ENCODE measurements at places on chromosomes 12 and 14. TPM values are rescaled to one million over a fixed set of nuclear protein-coding genes. Genes with fewer than 3 reads are reported as not detected.

- no peak for DNase-seq
Observed at GRCh38 chr12:26062566-26062965, 62.3 kb downstream of the BHLHE41 start.

DNA sequence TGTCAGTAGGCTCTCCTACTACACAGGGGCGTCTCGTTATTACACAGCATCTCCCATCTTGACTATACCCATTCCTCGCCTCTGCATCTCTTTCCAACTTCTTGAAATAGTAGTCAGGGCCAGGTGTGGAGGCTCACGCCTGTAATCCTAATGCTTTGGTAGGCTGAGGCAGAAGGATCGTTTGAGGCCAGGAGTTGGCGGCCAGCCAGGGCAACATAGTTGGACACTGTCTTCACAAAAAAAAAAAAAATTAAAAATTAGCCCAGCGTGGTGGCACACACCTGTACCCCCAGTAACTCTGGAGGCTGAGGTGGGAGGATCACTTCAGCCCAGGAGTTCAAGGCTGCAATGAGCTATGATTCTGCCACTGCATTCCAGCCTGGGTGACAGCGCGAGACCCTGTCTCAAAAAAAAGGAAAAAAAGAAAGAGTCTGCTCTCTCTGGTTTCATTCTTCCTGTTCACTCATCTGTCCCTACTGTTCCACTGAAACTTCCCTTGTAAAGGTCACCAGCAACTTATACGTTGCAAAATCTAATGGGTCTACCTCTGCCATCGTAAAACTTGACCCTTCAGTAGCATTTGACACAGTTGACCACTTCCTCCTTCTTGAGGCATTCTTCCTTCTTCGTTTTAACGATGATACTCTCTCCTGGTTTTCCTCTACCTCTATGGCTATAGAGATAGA lies 41.0 kb upstream of the PTGR2 start:
- DNase-seq, result no peak

- DNase-seq, result no peak
Observed at GRCh38 chr14:57380935-57381334, 9.5 kb upstream of the NAA30 start.

GRCh38 chr14:103056322-103057027 lies 874 bp downstream of the CDC42BPB start:
- no peak for DNase-seq

- DNase-seq, result no peak
Observed at GRCh38 chr14:74580275-74580672, 31.8 kb downstream of the LTBP2 start.

PRIMA1 gene
- 1.00 TPM for polyA plus RNA-seq

GRCh38 chr12:32478858-32479725 lies 79.7 kb downstream of the FGD4 start:
- DNase-seq, result no peak

GRCh38 chr12:65432651-65433050 lies 154.2 kb downstream of the MSRB3 start:
- DNase-seq, result no peak

PAPLN gene
- polyA plus RNA-seq, result 21.7 TPM

DNA sequence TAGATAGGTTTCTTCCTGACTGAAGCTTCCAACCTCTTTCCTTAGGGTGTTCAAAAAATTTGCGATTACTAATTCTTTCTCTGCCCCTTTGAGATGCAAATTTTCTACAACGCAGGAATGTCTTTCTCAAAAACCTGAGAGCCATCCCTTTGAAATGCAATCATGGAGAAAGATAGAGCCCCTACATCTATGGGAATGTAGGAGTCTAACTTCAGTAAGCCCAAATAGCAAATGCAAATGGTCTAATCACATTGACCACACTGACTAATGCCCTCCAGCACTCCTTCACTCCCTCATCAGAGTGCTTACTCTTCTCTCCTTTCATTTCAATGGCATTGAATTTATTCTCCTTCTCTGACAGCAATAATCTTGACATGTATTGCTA lies 107.1 kb downstream of the SLC6A15 start:
- no peak for DNase-seq

IAPP gene
- not detected for polyA plus RNA-seq

DNA sequence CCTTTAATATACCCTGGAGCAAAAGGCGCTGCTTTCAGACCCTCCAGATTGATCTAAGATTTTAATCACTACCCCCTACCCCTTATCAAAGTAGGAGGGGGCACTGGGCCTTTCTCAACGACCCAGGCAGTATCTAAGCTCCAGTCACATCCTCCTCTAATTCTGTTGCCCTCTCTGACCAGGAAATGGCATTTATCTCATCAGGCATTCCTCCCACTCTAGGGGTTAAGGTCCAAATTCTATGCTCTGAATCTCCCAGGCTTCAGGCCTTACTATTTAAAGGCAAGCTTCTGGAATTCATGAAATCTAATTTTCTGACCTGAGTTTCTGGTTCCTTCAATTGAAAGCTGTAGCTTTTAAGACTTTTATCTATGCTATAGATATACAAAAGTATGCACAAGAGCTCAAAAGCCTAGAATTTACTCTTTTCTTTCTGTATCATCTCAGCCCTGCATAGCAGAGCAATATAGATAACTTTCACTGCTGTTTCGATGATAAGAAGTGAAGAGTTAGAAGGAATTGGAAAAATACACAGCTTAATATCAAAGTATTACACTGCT lies 622.9 kb downstream of the RPS29 start:
- no peak for DNase-seq

BRF1 gene
- polyA plus RNA-seq, result 24.8 TPM

BATF gene
- polyA plus RNA-seq, result 0.40 TPM

DNA sequence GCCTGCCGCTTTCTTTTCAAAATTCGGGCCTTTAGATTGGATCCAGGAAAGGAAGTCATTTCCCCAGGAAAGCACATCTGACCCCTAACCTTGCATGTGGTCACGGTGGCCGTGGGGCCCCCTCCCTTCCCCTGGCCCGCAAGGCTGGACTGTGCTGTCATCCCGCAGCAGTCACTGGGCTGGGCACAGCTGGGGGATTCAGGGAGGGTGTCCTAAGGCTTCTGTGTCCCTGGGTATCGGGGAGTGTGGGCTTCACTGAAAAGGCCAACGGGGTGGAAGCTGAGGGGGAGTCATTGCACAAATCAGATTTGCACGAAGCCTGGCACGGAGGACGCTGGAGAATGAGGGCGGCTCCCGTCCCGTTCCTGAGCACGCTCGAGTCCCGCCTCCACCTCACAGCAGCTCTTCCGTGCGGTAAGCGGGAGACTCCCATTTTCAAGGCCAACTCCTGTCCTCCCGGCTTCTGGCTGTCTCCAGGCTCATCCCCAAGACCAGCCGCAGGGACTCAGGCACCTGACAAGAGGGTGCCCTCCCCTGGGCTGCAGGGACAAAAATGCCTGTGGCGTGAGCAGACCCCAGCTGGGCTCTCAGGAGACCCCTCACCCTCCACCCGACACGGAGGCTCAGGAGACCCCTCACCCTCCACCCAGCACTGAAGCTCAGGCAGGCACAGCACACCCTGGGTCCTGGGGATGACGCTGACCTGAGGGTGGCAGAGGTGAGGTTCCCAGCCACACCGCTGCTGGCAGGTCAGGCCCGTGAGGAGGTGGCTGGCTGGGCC lies 9.6 kb downstream of the XRCC3 start:
- no peak for DNase-seq

FAM222A gene
- 6.1 TPM for polyA plus RNA-seq

DNA sequence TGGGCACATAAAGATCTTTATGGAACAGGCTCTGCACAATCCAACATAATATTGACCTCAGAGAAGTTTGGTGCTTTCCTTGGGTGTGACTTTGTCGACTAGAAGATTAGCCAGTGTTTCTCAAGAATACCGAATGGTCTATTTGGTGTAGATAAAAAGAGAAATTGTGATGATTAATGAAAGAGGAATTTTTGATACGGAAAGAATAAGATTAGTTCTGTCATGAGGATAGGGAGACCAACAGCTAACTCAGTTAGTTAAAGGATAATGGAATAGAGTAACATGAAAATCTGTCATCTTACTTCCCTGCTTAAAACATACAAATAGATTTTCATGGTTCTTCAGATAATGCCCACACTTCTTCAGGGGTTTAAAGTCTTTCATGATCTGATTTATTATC lies 24.2 kb downstream of the PTPRO start:
- DNase-seq, result no peak

DNA sequence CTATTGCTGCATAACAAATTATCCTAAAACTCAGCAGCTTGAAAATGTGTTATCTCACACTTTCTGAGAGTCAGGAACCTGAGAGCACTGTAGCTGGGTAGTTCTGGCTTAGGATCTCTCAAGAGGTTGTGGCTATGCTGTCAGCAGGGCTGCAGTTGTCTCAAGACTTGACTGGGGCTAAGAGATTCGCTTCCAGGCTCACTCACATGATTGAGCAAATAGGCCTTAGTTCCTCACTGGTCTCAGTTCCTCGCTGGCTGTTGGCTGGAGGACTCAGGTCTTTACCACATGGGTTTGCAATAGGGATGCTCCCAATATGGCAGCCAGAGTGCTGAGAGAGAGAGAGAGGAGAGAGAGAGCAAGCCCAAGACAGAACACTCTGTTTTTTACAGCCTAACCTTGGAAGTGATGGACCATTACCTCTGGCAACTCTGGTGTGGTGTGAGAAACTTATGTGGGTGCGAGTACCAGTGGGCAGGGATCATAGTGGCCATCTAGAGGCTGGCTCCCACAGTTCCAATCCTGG lies 15.9 kb upstream of the DHRS2 start:
- no peak for DNase-seq

DNA sequence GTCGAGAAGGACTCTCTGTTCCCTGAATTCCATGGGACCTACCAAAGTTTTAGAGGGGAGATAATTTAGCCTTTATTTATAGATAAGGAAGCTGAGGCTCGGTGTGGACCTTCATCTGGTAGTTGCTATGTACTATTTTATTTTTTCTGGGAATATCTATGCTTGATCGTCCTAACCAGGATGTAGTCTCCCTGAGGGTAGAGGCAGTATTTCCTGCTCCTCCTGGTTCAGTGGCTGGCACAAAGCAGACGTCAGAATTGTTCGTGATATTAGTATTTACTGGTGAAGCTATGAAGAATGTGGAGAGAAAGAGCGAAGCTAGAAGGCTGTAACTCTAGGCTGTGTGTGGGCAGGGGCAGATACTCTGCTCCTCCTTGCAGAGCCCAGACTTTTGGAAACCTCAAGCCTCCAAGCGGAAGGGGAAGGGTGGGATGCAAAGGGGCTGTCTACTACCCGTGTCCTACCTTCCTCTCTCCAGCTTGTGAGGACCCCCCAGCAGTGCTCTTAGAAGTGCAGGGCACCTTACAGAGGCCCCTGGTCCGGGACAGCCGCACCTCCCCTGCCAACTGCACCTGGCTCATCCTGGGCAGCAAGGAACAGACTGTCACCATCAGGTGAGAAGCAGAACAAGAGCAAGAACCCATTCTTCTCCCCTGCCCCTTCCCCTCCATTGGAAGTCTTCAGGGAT lies 1.4 kb downstream of the LRP10 start:
- no peak for DNase-seq

DNA sequence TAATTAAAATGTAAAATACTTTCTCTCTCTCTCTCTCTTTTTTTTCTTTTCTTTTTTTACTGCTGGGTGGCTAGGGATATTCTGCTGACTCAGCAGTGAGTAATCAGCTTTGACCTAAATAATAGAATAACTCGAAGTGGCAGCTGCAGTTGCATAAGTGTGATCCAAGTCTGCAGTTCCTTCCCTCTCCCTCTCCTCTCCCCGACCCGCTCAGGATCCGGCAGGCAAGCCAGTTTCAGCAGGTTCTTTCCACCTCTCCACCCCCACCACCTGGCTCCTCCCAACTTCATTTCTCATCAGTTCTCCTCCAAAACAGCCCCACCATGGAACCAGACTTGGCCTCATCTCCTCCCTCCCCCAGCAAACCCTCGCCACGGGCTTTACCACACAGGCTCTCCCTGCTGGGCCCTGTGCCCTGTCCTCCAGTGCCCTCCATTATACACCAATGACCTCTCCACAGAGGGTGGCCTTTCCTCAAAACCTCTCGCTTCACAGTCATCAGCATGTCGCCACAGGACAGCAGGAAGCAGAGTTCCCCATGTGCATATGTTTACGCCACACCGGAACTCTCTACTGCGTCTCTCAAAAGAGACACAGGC lies 22.4 kb downstream of the SLC7A8 start:
- DNase-seq, result no peak

VWF gene
- polyA plus RNA-seq, result 12.1 TPM

PLEKHG7 gene
- polyA plus RNA-seq, result 0.49 TPM

ASCL1 gene
- polyA plus RNA-seq, result not detected

- no peak for DNase-seq
Observed at GRCh38 chr14:32509632-32510187, 180.6 kb downstream of the AKAP6 start.

GRCh38 chr14:50028458-50028857 lies 87.9 kb downstream of the VCPKMT start:
- no peak for DNase-seq

KSR2 gene
- polyA plus RNA-seq, result 0.95 TPM

DNA sequence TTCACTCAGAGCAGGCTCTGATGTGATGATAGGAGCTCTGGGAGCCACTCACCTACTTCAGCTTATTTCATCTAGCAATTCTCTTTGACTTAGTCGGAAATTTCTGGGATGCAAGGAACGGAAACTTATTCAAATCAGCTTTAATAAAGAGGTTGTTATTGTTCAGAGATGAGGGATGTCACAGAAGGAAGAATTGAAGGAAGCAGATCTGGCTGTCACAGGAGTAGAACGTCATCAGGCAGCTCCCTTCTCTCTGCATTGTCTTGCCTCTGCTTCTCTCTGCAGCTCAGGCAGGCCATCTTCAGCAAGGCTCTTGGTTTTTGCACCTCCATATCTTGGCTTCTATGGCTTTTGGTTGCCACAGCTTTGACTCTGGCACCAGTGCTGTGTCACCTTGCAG lies 7.6 kb upstream of the TMEM30B start:
- DNase-seq, result no peak

GRCh38 chr12:3087758-3088650 lies 10.8 kb downstream of the TSPAN9 start:
- DNase-seq, result no peak

- DNase-seq, result no peak
Observed at GRCh38 chr14:58280954-58281787, 17.2 kb upstream of the ARID4A start.

- no peak for DNase-seq
Observed at GRCh38 chr14:105531894-105532623, 5.7 kb downstream of the TMEM121 start.

- DNase-seq, result no peak
Observed at GRCh38 chr12:131452444-131452860, 258.4 kb upstream of the SFSWAP start.

TAS2R20 gene
- 1.1 TPM for polyA plus RNA-seq

TTC6 gene
- 0.19 TPM for polyA plus RNA-seq
